Stimulated activated CD4-positive, alpha-beta T cell treated with anti-CD3 and anti-CD28 coated beads, Interleukin-2, amount 100 ng/mL, for 24 hours (primary cell): ENCODE measurements at places on chromosomes 2 and 18.

- DNase-seq = no peak
These were observed 88.3 kb upstream of the PPP1CB start for GRCh38 chr2:28663359-28663758.

DNA sequence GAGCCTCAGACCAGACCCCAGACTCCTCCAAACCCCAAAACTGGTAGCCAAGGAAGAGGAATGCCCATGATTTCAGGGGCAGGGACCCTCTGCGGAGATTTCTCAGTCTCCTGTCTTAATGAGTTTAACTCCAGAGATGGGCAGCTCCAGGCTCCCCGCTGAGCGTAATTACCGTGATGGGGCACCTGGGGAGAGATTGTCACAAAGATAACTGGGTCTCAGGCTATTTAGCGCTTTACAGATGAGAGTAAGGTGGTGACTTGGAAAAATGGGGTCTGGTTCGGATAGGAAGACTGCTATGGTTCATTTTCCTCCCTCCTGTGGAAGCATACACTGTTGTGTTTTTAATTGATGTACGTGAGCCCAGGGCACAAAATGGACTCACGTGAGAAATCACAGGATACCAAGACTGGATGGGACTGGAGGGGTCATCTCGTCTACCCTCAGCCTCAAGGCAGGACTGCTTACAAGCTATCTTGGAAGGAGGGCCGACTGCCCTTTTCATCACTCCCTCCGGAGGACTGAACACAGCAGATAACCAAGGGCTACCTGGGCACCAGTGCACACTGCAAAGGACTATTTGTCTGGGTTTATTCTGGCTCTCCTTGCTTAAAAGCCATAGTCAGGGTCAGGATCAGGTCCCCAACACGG lies 427.8 kb downstream of the ZNF521 start:
- no peak for DNase-seq

- no peak for DNase-seq
These were observed 289.6 kb downstream of the SOCS6 start for GRCh38 chr18:70578480-70578879.

GRCh38 chr2:9736021-9736420 lies 105.2 kb upstream of the YWHAQ start:
- DNase-seq = no peak

DNA sequence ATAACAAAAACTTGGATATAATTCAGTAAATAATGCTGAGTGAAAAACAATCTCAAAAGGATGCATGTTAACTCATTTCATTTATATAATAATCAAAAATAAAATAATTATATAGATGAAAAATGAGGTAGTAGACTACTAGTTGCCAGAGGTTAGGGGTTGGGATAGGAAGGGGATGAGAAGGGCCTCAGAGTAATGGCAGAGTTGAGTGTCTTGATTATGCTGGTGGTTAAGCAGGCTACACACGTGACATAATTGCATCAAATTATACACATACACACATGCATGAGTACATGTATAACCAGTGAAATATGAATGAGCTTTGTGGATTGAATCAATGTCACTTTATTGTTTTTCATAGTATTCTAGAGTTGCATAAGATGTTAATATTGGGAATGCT lies 201.0 kb downstream of the RIT2 start:
- DNase-seq = no peak

DNA sequence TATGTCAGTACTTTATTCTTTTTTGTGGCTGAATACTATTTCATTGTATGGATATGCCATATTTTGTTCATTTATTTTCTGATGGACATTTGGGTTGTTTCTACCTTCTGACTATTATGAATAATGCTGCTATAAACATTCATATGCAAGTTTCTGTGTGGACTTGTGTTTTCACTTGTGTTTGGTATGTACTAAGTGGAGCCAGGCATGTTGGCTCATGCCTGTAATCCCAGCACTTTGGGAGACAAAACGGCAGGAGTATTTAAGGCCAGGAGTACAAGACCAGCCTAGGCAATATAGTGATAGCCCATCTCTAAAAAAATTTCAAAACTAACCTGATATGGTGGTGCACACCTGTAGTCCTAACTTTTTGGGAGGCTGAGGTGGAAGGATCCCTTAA lies 23.3 kb downstream of the MARCHF7 start:
- DNase-seq = no peak

- DNase-seq = no peak
These were observed 33.7 kb upstream of the MCM6 start for GRCh38 chr2:135909976-135910375.

- no peak for DNase-seq
These were observed 89.9 kb downstream of the NOL10 start for GRCh38 chr2:10599921-10600320.
